ENCODE measurements at places on chromosomes 1 and 21.
A peak's percentile ranks its signal among the peaks of the same experiment; 100 is the strongest.

DNA sequence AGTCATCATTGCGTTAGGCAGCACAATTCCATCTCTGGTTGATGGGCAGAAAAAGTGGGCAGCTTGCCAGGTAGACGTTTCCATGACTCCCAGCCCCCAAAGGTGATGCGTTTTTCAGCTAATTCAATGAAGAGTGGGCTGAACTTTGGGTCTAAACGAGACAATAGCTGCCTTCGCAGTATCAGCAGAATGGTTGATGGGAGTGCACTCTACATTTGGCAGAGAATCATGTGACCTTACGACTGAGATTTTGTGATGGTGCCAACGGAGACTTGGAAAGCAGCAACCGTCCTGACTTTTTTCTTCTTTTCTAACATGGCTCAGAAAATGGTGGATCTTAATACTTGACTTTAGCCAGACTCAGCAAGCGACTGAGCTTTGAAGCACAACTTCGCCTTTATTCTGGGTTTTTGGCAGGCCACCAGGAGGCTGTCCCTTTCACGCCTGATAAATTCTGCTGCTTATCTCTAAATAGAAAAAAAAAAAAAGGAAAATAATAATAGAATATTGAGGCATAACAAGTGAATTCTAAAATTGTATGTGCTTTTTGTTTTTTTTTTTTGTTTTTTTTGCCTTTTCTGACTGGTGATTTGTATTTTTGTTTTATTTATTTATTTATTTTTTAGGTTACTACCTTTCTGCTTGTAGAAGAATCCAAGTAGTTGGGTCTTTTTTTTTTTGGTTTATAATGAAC, 804.8 kb downstream of the USP25 start:
- DNase-seq, result no peak

GRCh38 chr1:100188617-100189016, 10.6 kb upstream of the LRRC39 start:
- DNase-seq, result no peak

DNA sequence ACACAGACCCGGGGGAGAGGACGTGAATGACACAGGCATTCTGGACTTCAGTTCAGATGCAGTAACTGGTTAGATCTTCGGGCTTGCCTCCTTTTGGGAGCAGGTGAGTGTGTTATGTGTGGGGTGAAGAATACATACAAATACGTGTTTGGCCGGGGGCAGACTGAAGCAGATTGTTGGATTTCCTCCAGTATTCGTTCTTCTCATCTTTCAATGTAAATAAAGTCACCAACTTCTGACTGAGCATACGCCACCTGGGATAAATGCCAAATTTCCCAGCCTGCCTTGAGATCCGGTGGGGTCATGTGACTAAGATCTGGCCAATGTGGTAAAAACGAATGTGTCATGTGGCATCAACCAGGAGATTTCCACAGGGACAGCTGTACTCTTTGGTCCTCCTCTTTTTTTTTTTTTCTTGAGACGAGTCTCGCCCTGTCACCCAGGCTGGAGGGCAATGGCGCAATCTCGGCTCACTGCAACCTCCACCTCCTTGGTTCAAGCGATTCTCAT, 189.8 kb downstream of the RGS7 start:
- DNase-seq, result no peak

- DNase-seq, result peak; percentile 12
These were observed 60.3 kb upstream of the KRTAP19-8 start for GRCh38 chr21:31098576-31099005.

- no peak for DNase-seq
These were observed 79.3 kb downstream of the LHX4 start for GRCh38 chr1:180309338-180309737.

GRCh38 chr1:79460773-79461436, 454.4 kb upstream of the ADGRL4 start:
- DNase-seq, result no peak

- no peak for DNase-seq
These were observed 191.3 kb upstream of the LMO4 start for GRCh38 chr1:87137342-87137739.

DNA sequence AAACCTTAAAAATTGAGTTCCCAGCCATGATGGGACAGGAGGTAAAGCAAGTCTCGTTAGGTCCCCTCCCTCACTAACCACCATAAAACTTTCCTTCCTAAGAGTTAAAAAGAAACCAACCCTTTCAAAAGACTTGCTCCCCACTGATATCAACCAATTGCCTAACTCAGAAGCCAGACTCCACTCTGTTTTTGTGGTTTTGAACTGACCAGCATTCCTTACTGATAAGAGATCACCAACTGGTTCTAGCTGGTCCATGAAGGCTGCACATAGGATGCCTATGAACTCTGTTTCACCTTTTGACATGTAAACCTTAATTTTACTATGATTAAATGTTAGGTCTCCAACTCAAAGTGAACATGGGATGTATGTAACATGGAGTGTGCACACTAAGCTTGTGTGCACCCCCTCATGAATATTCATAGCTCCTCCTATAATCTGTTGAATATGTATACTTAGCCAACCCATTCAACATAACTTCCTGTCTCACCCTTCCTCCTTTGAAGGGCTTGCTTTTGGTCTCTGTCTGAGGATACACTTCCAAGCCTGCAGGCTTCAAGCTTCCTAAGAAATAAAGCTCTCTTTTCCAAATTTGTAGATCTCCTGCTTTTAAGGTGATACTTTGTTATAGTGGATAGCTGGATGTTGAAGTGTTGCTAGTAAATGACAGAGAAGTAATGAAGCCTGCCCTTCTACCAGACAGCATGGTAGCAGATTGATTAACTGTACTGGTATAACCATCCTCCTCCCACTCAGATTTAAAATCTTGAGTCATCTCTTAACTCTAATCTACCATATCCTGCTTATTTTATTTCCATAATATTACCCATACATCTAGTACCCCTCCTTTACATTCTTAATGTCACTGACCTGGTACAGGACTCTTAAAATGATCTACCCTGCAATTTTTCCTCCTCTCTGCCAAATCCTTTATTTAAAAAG, 95.6 kb downstream of the ZNF644 start:
- DNase-seq, result no peak

DNA sequence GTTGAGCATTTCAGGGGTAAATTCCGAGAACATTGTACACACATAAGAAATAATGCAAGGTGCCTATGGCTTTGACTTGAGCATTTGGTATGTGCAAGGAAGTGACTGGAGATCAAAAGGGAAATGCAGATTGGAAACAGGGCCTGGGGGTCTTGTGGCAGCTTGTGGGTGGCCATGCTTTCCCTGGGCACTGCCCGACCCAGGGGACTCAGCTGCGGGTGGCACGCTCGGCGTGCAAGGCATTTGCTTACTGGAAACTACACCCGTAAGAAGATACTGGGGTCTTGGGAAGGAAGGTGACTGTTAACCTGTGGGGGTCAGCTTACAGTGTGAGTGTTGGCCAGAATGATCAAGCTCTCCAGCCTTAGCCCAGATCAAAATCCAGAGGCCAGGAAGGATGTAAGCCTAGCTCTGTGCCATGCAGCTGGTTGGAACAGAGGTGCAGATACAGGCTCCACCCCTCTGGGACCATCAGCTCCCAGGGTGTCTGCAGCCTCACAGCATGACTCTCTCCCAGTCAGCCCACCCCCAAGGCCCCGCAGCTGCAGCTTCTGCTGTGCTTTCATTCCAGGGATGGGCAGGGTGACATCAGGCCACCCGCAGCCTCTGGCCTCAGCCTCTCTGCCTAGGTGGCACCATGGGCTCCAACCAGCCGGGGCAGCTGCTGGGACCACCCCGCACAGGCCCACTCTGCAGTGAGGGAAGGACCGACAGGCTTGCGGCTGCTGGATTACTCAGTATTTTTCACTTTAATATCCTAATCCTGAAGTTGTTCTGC, 55.1 kb downstream of the KIF26B start:
- no peak for DNase-seq

GRCh38 chr1:151344291-151344690, 2.8 kb downstream of the RFX5 start:
- DNase-seq, result no peak

GRCh38 chr1:235351441-235351840, 15.8 kb upstream of the TBCE start:
- DNase-seq, result no peak

DNA sequence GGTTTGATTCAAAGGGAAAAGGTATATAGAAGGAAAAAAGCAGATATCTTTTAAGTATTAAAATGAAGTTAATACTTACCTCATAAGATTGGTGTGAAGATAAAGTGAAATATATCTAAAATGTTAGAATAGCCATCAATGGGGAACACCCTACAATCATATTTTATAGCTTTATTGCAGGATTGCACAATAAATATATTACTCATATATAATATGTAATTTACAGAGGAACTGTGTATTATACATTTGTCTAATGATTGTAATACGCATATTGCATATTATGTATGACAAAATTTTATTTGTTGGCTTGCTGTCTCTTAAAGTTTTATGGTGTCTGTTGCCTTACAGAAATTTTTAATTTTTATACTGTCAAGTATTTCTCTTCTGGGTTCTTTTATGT, 47.8 kb downstream of the UCHL5 start:
- no peak for DNase-seq

GRCh38 chr1:185934476-185935189, 200.4 kb downstream of the HMCN1 start:
- no peak for DNase-seq

GRCh38 chr1:201084295-201084694, 27.9 kb downstream of the CACNA1S start:
- no peak for DNase-seq

- no peak for DNase-seq
These were observed 32.4 kb upstream of the MYSM1 start for GRCh38 chr1:58732087-58732775.

DNA sequence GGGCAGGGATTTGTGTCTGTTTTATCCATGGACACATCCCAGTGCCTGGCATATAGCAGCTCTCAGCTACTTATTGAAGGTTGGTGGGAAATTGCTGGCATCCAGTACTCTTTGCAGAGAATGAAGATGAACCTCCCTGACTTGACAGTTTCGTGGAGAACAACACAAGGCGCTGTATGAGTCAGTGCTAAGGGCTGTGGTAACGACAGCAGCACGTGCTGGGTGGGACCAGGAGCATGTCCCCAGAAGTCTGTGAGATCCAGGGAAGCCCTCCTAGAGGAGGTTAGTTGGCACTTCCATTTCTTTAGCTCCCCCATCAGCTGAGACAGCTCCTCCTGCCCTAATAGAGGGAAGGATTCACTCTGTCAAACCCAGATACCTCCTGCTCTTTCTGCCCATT, 25.9 kb upstream of the IL19 start:
- no peak for DNase-seq

GRCh38 chr1:157482174-157482573, 70.1 kb downstream of the FCRL5 start:
- no peak for DNase-seq

DNA sequence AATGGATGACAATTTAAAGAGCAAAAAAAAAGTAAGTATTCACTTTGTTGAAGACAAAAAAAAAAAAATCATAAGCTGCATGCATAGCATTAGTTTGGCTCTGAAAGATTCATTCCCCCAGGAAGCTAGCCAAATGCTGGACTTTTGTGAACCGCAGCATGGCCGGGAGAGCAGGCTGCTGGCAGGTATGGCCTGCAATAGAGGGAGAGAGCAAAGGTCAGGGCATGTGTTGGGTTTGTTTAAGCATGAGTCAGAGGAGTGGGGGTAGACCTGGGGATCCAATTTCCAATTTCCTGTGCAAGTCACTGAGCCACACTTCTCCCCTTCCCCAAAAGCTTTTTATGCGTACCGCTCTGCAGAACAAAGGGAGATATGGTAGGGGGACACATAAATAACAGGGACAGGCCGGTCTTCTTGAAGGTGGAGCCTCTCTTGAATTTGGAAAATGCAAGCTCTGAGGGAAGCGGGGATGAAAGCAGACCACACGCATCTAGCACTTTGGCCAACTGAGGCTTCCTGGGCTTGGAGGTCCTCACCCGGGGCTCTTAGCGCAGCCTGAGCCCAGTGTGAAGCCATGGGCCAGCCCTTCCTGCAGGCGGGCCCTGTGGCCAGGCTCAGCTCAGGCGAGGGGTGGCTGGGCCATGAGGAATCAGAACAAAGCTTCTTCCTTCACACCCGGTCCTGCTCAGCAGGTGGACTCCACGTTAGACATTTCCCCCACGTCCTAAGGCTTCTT, 171.1 kb downstream of the TOMM20 start:
- DNase-seq, result no peak

GRCh38 chr1:54559771-54560231, 11.8 kb downstream of the ACOT11 start:
- no peak for DNase-seq

- no peak for DNase-seq
These were observed 3.1 kb downstream of the ACKR1 start for GRCh38 chr1:159207774-159208173.

DNA sequence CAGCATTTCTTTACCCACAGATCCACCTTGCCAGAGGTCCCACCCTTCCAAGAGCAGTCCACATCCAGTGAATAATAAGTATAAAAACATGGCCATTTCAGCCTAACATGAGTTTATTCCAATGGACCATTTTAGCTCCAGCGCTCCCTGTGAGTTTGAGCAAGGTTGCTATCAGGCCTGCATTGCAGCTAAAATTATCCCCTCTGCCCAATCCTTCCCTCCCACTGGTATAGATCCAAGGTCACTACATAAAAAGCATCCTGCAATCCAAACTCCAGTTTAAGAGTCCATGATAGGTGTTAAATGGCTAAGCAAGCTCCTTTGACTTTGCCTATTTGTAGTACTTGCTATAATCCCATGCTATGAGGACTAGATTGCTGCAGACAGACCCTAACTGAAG, 35.6 kb downstream of the SLC5A9 start:
- DNase-seq, result no peak

GRCh38 chr1:5961601-5962000, 30.6 kb downstream of the NPHP4 start:
- DNase-seq, result no peak

- peak; percentile 78 for DNase-seq
These were observed 415 bp upstream of the F11R start for GRCh38 chr1:161021165-161021969.

DNA sequence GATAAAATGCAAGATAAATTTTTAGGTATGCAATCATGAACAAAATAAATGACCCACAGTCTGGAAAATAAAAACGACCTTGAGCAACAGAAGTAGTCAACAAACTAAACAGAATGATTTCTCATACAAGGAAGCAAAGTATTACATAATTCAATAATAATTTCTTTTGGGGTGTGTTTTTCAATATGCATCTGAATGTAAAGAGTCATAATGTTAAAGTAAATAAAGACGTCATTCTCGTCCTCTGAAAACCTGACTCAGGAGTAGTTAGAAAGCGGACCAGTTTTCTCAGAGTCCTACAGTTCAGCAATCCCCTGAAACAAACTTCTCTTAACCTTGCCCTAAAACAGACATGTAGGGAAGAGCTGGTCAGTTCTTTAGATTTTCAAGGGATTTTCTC, 18.6 kb downstream of the CDC42BPA start:
- DNase-seq, result no peak
